ENCODE measurements at places on chromosomes 12 and 14.

DNA sequence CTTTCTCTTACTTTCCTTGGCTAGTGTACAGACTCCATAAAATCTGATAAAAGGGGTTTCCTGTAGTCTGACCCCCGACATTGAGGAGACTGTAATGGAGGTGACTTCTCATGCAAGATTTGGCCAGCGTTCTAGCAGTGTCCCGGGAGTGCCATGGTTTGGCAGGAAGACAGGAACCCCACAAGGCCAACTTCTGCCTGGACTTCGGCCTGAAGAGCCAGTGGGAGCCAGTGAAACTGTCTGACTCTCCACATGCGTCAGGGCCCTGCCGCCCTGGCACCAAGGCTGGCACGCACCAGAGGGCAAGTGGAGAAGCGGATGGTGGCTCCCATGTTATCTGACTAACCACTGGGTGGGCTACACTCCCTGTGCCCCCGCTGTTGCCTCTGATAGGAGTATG lies 70.5 kb downstream of the TMEM260 start:
- DNase-seq: no peak

GRCh38 chr12:8064131-8064530 lies 2.0 kb downstream of the C3AR1 start:
- no peak for DNase-seq

DNA sequence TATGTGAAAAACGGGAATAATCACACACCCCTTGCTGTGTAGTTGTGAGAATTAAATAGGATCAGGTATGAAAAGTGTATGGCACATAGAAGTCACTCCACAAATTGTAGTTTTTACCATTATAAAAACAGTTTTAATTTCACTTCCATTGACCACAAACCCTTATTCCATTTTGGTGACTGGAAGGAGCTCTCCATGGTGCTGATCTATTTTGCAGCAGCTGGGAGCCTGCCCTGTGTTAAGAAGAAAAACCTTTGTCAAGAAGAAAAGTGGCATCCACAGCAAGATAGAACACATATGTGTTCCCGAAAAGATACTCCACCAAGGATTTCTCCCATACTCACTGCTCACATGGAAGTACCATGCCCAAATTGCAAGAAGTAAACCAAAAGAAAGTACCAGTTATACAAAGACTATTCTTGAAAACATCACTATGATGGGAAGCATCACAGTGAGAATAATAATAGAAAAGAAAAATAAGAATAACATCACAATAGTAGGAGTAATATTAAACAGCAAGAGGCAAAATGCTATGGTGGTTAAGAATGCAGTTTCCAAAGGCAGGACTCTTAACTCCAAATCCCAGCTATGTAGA lies 58.7 kb downstream of the TUNAR start:
- DNase-seq: no peak

GRCh38 chr14:104559804-104560585 lies 19.6 kb upstream of the C14orf180 start:
- DNase-seq: no peak

- no peak for DNase-seq
Measured at GRCh38 chr12:49961993-49962764, 507 bp downstream of the AQP5 start.

DNA sequence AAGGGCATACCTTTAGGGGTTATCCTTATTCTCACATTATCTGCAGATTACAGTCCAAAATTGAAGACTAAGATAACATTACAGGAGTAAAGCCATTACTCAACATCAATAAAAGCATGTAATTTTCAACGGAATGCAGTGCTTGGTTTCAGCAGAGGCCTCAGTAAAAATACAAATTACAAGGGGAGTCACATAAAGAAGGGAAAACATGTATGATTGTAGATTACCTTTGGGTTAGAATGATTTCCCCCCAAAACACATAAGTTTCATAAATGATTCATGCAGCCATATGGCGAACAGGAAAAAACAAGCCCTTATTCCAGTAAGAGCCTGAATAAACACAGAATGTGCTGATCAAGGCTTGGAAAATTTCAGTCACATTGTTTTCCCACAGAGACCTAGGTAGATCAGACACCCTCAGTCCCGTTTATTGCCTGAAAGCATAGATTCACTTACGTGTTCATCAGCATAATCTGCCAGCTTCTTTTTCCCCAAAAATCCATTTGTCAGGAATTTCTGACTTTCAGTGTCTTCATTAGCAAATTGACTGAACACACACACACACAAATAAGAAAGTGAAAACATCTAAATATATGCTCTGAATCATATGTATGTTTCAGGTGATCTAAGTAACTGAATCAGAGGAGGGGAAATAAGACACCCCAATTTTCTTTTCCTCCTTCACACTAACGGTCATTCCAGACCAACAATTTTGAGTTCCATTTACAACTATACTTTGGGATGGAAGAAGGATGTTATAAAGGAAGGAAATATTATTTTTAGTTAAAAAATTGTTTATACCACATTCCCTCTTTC lies 37.5 kb downstream of the SLC38A4 start:
- DNase-seq: no peak

GRCh38 chr12:50747817-50748216 lies 16.1 kb upstream of the ATF1 start:
- no peak for DNase-seq

GRCh38 chr12:122981036-122981471 lies 573 bp downstream of the ARL6IP4 start:
- DNase-seq: no peak

DNA sequence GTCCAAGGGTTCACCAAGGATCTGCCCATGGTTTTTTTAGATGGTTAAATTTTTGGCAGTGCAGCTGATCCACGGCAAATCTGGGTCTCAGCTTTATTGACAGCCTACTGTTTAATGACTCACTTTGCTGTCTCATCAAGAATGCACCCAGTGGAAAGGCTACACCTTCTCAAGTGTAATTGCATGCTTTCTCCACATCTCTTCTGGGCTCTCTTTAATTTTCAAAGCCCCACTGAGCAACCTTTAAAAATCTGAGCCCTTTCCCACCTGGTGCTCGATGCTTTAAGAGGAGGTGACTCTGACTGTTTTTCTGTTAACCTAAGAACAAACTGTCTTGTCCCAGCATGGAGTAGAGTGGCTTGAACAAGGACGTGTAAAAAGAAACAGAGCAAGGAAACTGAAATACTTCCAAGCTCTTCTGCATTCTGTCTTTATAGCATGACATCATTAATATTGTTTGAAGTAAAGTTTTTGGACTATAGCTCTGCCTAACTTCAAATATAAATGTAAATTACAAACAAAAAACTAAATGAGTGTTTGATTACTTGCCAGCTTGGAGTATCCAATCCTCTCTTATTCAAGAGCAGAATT lies 214.2 kb upstream of the KRR1 start:
- DNase-seq: no peak

GRCh38 chr12:110928700-110929099 lies 8.3 kb upstream of the MYL2 start:
- no peak for DNase-seq

- DNase-seq: no peak
Measured at GRCh38 chr14:34085695-34086094, 134.8 kb upstream of the EGLN3 start.

DNA sequence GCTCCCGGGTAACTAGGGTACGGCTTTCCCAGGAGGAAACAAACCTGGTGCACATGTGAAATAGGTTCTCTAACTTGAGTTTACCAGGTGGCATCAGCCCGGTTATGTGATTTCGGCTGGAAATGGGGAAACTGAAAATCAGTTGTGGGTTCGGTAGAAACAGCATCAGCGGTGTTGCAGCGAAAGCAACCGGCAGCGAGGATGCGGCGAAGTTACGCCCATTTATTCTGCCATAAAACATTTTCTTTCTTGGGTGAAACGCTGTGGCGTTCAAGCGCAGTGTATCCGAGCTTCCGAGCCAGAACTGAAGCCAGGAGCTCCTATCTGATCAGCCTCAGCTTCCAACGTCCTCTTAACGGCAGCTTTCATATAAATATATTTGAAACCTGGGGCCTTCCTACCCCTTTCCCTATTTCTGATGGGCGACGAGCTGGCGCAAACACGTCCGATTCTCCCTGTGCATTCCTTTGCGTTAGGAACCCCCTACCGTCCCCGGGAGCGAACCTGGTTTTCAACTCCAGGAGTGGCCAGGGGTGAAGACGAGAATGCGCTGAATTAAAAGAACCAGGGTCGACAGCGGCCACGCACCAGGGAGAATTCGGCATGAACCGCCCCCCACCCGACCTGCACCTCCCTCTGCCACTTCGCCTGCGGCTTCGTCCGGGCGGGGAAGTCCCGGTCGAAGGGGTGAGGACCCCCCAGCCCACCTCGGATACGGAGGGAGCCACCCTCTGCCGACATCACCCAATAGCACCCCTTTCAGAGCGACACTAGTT lies 1.6 kb downstream of the DPF3 start:
- no peak for DNase-seq

DNA sequence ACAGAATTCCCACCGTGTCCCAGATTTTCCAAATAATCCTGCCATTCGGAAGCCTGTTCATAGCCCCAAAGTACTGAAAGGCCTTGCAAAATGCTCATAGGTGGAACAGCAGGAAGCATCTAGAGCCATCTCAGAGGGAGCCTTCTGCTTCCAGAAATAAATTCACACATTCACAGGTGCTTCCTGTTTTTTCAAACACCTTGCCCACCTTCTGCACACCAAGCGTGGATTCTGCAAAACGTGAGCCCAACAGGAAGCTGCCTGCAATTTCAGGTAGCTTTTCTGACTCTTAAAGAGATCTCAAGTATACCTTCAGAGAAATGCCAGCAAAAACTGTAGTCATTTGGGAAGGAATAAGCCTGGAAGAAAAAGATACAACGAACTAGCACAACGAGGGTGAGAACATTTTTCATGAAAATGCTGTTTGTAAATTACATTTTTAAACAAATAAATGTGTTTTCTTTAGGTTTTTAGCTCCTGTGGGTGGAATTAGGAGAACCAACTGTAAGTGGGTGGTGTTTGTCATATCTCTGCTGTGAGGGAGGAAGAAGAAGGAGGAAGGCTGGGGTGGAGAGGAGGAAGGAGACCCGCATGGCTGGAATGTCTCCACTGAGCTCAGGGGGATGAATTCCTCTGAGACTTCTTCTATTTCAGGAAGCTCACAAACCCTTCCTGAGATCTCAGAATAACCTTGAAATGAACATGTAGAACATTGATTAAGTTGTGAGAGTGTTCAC lies at the start of gene IFNG-AS1:
IFNG-AS1 (plus strand) TSS at position 264 of the 737 bp plus-strand sequence.
- no peak for DNase-seq

DNA sequence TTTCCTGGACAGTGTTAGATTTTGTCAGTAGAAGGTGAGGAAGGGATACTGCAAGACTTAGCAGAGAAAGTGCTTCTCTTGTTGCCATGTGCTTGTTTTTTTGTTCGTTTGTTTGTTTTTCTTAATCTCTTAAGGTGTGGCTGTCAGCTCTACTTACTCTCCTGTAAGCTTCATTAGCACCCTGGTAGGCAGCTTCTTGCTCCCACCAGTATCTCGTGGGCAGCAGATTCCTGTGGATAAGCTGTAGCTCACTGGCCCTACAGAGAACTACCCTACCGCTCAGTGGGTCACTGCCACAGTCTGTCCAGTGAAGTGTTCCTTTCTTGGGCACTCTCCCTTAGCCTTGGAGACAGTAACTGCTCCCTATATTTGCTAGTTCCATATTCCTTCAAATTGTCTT lies 30.1 kb downstream of the VRK1 start:
- no peak for DNase-seq

DNA sequence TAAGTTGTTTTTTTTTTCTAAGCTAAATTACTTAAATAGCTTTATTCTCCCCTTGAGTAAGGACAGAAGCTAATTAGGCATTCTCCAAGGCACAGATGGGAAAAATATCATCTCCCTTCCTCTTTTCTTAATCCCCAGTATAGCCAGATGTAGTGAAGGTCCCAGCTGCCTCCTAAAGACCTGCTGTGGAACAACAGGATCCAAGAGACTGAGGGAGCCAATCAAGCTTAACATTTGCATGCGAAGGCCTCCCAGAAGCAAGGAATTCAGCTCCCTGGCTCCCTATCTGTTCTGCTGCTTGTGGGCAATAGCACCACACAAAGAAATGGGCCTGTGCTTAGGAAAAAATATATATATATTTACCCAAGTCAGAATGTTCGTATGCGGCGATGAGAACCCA lies 255.2 kb downstream of the SYT1 start:
- no peak for DNase-seq

GRCh38 chr12:62436164-62436503 lies 30.5 kb upstream of the MON2 start:
- DNase-seq: no peak

- DNase-seq: no peak
Measured at GRCh38 chr14:20215196-20215595, 8.3 kb upstream of the OR11H6 start.

DNA sequence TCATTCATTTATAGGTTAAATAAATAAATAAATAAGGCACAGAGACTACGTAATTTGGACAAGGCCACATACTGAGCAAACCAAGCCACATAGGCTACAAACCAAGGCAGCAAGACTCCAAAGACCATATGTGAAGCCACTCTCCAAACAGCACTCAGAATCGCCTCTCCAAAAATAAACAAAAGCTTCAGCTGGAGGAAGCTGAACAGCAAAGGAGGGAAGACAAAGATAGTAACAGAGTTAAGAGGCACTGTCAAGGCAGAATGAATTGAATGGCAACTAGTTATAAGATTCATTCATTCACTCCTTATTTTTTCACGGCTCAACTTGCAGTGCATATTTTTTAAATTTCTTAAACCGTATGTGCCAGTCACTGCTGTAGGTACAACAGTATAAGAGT lies 200.5 kb upstream of the GRIP1 start:
- DNase-seq: no peak

Measured in stimulated activated CD8-positive, alpha-beta memory T cell treated with anti-CD3 and anti-CD28 coated beads, Interleukin-4, amount 100 ng/mL, for 1 hour (primary cell).